ENCODE measurements at places on chromosomes 4 and X.

DNA sequence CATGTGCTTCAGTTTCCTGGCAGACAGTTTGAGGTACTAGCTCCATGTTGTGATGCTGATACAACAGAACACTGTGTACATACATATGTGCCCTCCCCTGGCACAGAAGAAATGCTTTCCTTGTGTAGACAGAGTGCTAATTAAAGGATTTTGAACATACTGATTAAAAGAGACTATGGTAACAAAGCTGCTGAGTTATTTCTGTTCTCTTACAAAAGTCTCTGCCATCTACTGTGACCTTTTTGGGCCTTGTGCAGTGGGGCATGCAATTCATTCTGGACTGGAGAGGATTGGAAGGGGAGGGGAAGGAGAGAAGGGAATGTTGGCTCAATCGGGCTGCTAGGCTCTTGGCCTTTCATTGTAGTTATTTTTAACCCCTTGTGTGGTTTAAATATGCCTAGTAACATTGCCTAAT, 6.0 kb downstream of the PDLIM5 start:
- DNase-seq: no peak

DNA sequence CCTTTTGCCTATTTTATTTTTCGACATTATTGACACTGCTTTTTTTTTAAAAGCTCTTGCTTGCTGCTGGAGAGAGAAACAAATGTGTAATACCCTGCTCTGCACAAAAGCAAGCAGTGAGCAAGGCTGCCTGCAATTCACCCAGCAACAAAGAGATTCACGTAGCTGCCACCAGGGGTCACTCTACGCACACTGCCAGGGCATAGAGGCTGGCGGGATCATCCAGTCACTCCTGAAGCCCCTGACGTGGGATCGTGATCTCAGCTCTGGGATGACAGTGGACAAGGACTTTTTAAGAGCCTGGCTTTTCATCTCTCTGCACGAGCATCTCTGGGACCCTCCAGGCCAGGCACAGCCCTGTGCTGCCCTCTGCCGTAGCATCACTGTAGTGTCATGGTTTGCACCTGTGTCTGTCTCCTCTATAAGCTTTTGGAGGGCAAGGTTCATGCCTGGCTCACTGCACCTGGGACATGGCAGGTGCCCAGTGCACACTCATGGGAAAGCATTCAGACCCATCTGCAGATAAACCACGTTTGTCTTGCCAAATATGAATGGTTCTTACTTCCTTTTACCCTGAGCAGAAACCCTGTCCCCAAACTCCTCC, 19.8 kb downstream of the C4orf50 start:
- DNase-seq: peak; percentile 18

DNA sequence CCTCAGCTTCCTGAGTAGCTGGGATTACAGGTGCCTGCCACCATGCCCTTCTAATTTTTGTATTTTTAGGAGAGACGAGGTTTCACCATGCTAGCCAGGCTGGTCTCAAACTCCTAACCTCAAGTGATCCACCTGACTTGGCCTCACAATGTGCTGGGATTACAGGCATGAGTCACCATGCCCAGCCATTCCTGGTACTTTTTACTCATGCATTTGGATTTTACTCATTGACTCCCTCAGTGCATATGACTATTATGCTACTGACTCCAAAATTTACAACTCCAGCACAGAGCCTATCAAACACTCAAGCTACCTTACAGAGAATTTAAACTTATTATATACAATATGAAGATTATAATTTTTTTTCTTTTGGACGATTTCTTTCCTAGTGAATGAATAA, 199.9 kb downstream of the CXXC4 start:
- DNase-seq: no peak

DNA sequence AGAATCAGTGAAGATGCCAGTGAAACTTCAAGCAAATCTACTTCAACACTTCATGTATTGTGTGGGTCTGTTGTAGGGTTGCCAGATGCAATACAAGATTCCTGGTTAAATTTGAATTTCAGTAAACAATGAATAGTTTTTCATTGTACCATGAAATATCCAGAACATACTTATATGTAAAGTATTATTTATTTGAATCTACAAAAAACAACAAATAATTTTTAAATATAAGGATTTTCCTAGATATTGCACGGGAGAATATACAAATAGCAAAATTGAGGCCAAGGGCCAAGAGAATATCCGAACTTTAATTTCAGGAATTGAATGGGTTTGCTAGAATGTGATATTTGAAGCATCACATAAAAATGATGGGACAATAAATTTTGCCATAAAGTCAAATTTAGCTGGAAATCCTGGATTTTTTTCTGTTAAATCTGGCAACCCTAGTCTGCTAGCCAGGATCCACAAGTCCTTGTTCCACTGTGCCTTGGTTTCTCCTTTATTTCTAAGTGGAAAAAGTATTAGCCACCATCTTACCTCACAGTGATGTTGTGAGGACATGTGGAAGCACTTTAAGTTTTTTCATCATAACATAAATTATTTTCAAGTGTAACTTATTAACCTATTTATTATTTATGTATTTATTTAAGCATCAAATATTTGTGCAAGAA, 2.3 kb downstream of the CXCL8 start:
- no peak for DNase-seq

DNA sequence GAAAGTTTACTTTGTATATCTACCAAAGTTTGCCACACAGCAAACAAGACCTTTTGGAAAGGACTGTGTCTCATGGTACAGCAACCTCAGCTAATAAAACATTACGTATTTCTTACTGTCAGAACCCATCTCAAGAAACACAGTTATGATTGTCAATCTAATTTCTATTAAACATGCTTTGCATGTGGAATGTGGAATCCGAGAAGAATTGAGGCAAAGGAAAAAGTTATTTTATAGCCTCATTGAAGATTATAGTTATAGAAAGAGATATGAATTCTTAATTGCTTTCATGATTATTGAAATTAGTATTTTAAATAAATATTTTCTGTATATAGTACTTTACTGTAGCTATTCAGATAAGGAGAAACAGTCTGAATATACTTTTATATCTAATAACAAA, 5.4 kb downstream of the PCDH7 start:
- no peak for DNase-seq

- no peak for DNase-seq
These were observed 23.5 kb downstream of the NFKB1 start for GRCh38 chr4:102524691-102525090.

- no peak for DNase-seq
These were observed 368.5 kb downstream of the PCDH7 start for GRCh38 chr4:31088600-31089230.

DNA sequence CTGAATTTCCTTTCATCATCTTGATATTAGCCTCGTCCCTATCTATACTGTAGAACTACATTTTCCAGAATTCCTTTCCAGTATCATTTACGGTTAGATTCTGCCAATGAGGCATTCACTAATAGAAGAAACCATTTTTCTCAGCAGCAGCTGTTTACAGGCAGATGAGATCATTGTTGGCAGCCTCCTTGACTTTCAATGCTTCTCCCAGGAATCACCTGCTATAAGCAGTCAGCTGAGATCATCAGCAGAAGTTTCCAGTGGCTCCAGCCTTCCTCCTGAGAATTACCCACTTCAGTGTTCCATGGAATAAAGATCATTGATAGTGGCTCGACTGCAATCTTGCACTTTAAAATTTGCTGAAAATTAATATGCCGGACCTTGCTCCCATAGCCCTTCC, 157.3 kb upstream of the TET2 start:
- no peak for DNase-seq
